ENCODE measurements at places on chromosomes 13 and 19.

GRCh38 chr13:89375839-89376238 lies 1704.7 kb downstream of the SLITRK5 start:
- no peak for DNase-seq

- no peak for DNase-seq
Measured at GRCh38 chr13:22014469-22014868, 343.6 kb downstream of the FGF9 start.

- DNase-seq, result no peak
Measured at GRCh38 chr19:47142779-47143178, 12.1 kb downstream of the SAE1 start.

DNA sequence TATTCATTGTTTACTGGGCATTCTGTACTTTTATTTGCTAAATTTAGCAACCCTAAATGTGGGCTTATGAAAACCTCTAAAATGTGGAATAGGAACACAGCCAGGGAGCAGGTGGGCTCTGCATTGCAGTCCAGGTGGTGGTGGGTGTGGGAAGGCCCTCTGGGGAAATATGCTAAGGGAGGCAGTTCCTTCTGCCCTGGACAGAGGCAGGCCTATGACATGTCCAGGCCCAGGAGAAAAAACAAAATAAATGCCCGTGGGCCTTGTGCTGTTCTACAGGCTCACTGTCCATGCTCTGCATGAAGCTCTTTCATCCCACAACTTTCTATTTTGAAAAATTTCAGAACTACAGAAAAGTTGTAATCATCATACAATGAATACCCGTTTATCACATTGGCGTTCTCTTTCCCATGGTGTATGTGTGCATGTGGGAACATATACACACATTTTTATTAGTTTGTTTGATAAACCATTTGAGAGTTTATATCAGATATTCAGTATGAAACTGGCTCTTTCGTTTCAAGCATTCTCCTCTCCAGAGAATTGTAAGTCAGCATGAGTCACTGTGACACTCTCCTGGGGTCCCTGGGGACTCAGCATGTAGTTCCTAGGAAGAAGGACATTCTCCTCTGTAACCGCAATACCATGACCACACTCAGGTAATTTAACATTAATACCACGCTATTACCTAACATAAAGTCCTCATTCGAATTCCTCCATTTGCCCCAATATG lies 505.3 kb downstream of the COG6 start:
- no peak for DNase-seq

DNA sequence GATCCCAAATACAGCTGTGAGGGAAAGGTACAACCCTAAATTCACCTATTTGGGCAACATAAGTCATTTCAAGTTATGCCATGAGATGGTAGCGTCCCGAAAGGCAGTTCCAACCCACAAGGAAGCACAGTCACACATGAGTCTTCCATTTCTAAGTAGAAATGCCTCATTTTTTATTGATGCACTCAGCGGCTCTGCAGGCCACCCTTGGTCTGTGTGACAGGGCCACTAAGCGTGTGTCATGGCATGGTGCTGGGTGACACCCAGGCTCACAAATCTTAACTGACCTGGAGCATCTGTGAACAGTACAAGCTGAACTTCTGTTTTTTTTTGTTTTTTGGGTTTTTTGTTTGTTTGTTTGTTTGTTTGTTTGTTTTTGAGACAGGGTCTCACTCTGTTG lies 15.1 kb downstream of the RAB20 start:
- no peak for DNase-seq

DNA sequence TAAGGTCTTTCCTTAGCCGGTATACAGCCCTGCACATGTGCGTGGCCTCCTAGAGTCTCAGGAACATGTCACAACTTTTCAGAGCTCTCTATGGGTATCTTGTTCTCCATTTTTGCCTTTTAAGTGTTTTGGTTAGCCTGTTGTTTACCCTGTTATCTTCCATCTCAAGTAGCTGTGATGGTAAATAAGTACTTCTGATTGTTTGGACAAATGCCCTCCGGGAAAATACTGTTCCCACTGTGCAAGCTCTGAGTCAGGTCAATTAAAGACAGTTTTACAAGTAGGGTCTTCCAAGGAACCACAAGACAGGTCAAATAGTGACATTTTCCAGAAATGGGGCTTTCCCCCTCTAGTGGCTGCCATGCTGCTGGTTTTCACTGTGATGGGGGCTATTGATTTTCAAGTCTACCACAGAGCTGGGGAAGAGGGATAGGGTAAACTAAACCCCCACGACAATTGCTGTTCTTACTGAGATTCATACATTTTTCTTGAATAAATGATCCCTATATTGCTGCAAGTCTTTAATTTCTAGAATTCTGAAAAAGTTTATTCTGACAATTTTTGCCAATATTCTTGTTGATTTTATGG lies 109.5 kb downstream of the TM9SF2 start:
- no peak for DNase-seq

- DNase-seq, result peak; percentile 54
Measured at GRCh38 chr19:41904118-41904870, 21.3 kb downstream of the ARHGEF1 start.

DNA sequence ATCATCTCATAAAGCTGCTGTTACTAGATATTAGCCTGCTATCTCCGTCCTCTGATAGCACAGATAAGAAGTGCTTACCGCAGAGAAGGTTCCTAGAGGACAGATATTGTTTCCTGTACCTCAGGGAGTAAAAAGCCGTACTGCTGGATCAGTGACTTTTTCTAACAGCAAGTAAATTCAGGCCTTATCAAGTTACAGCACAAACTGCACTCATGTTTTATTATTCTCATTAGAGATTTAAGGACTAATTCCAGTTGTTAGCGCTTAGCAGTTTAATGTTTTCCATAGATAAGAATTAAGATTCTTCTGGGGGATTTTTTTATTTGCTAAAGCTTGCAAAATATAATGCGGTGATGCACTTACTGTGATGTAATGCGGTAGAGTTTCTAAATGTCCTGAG lies 119.0 kb upstream of the OBI1 start:
- no peak for DNase-seq

GRCh38 chr19:12847159-12848139 lies 9.1 kb downstream of the MAST1 start:
- peak; percentile 95 for DNase-seq

DNA sequence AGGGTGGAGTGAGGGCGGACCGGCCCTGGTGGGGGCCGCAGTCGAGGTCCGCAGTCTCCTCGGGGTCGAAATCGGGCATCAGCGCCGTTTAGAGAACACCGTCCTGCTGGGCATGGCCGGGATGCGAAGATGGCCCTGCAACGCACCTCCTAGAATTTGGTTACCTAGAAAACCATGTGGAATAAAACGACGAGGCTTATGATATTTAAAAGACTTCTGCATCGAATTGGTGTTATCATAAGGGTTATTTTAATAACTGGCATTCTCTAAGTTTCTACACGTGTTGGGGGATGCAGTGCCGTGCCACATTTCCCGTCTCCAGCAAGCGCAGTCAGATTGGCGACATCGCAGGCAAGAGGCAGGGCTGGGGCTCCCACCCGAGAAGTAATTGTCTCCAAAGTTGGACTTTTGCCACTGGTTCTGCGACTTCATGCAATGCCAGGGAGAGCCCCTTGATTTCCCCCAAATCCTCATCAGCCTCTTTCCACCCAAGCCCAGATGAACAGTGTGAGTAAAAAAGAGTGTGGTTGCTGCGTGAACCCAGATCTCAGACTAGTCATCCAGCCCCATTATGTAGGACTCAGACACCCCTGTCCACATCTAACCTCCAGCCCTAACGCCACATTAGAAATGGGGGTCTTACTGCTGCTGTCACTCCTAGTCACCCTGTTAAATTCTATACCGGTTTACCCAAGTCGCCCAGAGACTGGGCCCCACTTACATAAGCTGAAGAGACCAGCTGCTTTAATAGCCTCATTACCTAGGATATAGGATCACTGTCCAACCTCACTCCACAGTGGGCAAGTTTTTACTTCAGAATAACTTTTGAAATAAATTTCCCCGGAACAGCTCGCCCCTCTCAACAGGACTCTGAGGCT lies 571 bp upstream of the DHRS12 start:
- peak; percentile 80 for DNase-seq

GRCh38 chr13:112179421-112179820 lies 112.5 kb downstream of the SOX1 start:
- no peak for DNase-seq

GRCh38 chr19:45952686-45953505 lies 20.8 kb downstream of the NOVA2 start:
- peak; percentile 57 for DNase-seq

GRCh38 chr19:4664642-4665041 lies 5.5 kb downstream of the MYDGF start:
- no peak for DNase-seq

- DNase-seq, result no peak
Measured at GRCh38 chr19:41193430-41194156, 574 bp downstream of the CYP2S1 start.

- peak; percentile 35 for DNase-seq
Measured at GRCh38 chr19:53927739-53928138, 18.7 kb downstream of the CACNG7 start.
